ENCODE measurements at places on chromosomes 16 and 17. TPM values are rescaled to one million over a fixed set of nuclear protein-coding genes. Genes with fewer than 3 reads are reported as not detected.

DNA sequence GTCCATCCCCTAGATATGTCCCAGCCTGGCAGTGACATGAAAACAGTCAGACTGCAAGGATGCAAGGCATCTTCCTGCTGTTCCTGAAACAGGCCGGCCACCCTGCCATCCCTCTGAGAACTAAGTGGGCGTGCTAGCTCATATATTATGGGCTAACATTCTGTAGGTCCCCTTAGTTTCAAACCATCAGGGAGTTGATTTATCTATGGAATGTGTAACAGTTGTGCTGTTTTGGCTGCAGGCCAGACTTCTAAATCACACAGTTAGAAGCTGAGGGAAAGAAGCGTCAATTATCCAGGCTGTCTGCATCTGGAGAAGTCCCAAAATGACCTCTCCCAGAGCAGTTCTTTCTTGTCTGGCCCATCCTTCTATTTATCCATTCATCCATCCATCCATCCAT, 102.7 kb upstream of the DNAH9 start:
- DNase-seq: no peak

- peak; percentile 57 for DNase-seq
Measured at GRCh38 chr16:65570261-65570660, 448.4 kb upstream of the CDH11 start.

- peak; percentile 56 for DNase-seq
Measured at GRCh38 chr17:27630607-27631410, at the start of gene LGALS9. Gene LGALS9 (plus strand): TSS chr17:27631188. CDS start chr17:27631266, 78 bp downstream.

- no peak for DNase-seq
Measured at GRCh38 chr16:61050547-61050946, 985.7 kb downstream of the CDH8 start.

DNA sequence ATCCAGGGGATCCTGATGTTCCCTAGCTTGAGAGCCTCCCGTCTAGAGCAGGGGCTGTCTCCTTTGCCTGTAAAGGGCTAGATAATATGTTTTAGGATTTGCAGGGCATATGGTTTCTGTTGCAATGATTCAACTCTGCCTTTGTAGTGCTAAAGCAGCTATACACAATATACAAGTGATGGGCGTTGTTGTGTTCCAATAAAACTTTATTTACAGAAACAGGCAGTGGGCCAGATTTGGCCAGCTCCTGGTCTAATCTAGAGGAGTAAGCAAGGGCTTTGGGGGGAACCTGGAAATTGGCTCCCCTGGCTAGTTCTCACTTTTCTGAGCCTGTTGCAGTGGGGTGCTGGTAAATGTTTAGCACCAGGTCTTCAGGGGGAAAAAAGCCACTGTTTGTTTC, 13.8 kb downstream of the WWOX start:
- no peak for DNase-seq

Gene CNTNAP1
- total RNA-seq: 40.1 TPM

Data from fibroblast of lung (primary cell).